ENCODE measurements at places on chromosomes 7 and 10.

GRCh38 chr10:72785409-72785808, 93.5 kb downstream of the MCU start:
- DNase-seq = no peak

- DNase-seq = no peak
These were observed 3.5 kb upstream of the MYL10 start for GRCh38 chr7:101632641-101633040.

- no peak for DNase-seq
These were observed 501.7 kb upstream of the SORCS1 start for GRCh38 chr10:107666214-107666613.

DNA sequence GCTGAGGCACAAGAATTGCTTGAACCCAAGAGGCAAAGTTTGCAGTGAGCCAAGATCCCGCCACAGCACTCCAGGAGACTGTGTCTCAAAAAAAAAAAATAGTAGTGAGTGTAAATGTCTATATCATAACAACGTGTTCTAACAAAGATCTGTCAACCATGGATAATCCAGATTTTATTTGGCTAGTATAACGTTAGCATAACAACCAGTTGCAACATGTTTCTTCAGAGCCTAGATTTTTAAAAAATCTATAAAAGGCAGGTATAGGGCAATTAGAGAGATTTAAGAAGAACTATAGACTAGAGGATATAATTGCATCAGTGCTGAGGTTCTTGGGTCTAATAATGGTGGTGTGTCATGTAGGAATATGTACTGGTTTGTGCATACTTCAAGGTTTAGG, 30.5 kb downstream of the DLG5 start:
- DNase-seq = no peak

GRCh38 chr10:95264227-95265051, 26.4 kb downstream of the PDLIM1 start:
- no peak for DNase-seq
